ENCODE measurements at places on chromosomes 4 and X.

- no peak for DNase-seq
Measured at GRCh38 chr4:105433421-105433820, 40.4 kb downstream of the PPA2 start.

GRCh38 chr4:17788956-17789355 is 7.5 kb upstream of the FAM184B start:
- DNase-seq: no peak

- no peak for DNase-seq
Measured at GRCh38 chr4:71595576-71596108, 188.2 kb downstream of the GC start.

GRCh38 chr4:169649545-169650226 is 29.3 kb downstream of the CLCN3 start:
- no peak for DNase-seq

DNA sequence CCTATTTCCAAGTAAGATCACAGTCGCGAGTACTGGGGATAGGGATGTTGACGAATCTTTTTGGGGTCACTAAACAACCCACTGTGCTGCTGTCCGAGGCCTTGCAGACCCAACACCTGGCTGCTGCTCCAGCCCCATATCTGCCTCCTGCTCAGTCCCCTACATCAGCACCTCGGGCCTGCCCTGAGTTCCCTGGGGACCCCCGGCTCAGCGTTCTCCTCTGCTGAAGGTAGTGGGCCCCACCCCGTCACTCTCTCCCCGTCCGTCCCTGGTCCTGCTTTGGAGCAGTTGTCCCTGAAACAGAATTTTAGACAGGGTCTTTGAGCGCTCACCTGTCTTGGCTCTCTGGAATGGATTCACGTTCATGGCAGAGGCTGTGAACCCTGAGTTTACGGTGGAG is 202.4 kb upstream of the PSAPL1 start:
- no peak for DNase-seq

DNA sequence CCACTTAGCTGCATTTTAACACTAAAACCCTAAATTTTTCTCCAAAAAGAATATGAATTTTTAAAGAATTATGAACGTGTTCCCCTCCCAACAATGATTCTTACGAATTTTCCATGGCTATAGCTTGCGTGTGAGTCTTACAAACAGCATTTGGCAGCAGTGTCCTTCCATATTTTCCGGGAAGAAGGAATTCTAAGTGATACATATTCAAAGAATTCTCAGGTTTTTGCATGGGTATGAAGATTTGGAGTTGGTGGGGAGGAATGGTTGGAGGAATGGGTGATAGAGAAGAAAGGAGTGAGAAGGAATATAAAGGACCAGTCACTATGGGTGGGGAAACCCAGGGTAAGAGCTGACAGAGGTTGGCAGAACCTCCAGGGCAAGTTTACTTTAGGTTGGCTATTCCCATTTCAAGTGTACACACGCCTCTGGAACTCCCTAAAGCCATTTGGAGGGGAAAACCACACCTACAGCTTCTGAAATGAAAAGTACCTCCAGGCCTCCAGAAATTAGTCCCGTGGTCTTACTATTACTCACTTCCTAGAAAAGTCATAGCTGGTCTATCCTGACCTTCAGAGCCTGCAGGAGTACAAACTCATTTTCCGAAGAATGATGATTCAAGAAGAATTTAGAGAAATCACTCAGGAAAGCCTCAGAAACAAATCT is 420.8 kb upstream of the DIPK2B start:
- no peak for DNase-seq

DNA sequence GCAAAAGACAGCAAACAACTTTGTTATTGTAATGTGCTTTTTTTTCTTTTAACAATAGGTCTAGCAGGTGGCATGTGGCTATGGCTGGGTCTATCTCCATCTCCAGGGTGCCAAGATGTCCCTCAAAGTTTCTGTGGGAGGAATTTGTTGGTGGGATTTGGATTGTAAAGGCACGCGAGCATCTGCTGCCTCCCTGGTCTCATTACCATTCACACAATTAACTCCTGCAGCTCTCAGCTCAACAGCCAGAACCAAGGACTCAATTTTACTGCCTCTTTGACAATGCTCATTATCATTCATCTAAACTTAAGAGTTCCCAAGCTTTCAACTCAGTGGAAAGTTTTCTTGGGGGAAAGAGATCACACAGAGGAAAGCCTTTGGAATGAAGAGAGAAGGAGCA is 10.9 kb upstream of the PCDH18 start:
- DNase-seq: no peak

DNA sequence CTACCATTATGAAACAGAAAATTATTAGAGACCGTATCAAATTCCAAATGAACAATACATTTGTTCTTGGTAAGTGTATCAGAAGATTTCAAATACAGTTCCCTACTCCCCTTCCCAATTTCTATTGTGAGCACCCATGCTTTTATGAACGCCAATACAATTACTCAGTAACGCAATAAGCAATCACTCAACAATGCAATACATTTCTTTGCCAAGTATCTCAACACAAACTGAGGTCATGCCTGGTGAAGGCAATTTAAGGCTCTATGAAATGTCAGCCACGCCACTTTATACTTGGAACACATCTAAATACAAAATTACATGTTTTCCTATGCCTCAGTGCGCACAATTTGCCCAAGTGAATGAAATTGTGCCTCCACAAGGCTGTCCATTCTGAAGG is 712 bp downstream of the PNPLA4 start:
- no peak for DNase-seq

DNA sequence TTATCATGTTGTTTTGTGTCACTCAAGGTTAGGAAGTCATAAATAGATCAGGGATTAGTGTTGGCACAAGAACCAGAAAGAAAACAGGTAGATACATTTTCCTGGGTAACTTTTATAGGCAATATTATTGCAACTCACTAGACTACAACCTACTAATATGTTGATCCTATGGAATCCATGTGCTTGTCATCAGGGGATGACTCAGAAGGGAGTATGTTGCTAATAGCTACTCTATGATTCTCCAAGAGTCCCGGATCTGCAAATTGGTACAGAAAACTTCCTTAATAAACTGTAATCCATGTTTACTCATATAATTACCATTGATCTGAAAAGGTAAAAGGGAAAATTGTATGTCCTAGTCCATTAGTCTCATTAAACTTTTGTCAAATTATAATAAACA is 11.7 kb upstream of the GNRHR start:
- no peak for DNase-seq

DNA sequence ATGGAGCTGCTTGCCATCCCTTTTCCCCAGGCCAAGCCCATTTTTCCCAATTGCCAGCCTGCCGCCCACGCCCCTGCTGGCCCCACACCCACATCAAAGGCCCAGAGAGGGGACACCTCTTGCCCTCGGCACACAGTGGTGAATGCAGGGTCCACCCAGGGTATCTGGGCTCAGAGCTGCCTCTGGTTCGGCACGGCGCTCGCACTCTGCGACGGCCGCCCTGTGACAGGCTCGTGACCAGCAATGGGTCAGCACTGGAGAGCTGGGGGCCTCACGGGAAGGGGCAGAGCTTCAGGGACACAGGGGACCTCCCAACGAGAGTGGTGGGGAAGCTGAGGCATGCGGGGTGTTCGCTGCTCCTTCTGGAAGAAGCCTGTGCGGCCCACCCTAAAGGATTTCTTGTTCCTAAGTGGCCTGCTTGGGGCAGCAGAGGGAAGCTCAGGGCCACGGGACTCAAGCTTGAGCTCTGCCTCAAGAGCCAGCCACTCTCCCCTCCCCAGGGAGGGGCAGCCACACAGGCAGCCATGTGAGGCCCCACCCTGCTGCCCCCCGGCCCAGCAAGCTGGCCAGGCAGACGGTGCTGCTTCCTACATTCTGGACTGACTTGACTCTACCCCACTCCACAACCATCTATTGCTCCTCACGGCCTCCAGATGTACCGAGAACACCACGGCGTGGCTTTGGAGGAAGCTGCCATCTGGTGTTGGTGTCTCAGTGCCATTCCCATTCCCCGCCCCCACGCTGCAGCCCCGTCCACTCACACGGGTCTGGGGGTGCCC is 73.7 kb downstream of the ABLIM2 start:
- no peak for DNase-seq

- DNase-seq: no peak
Measured at GRCh38 chr4:183618681-183619080, 40.3 kb downstream of the RWDD4 start.

DNA sequence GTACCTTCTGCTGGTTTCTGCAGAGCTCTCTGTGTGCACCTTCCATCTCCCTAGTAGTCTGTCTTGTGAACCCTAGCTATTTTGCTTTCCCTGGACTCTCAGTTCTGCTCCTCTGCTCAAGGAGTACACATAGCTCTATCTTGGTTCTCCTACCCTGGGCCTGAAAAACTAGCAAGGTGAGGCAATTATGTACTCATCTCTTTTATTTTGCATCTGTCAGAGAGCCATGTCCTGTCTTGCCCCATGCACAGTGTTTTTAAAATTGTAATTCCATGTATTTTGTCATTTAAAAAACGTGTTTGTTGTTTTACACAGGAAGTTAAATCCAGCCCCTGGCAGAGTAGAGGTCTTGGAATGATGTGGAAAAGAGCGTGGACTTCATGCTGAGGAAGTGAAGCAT is 684.9 kb upstream of the CPEB2 start:
- DNase-seq: no peak

DNA sequence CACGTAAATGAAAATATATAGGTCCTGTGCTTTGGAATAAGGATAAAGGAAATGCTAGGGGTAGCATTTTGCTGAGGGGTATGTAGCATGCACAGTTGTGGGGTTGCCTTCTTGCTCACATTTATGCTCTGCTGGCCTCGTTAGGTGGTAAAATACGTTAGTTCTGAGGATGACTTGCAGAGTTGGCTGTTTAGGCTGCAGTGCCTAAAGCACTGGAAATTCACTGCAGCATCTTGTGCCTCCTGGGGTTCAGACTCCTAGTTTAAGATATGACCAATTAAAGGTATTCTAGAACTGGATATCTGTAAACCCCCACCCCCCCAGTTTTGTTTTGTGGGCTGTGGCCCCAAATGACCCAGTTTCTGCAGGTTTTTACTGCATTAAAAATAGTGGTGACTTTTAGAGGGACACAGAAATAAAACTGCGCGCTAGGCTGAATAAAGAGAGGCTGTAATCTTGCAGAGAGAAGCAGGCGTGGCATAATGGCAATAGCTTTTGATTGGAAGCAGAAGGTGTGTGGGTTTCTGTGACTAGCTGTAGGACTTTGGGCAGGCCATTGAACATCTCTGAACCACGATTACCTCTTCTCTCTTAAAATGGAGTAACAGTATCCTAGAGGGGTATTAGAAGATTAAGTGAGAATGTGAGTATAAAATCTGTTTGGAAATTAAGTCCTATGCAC is 79.3 kb downstream of the REPS2 start:
- DNase-seq: no peak

- no peak for DNase-seq
Measured at GRCh38 chr4:151866592-151866918, 105.7 kb upstream of the GATB start.
